ENCODE measurements at places on chromosomes 1 and 21.
A peak's percentile ranks its signal among the peaks of the same experiment; 100 is the strongest.

- DNase-seq = no peak
Observed at GRCh38 chr1:64479874-64480273, 9.9 kb downstream of the CACHD1 start.

DNA sequence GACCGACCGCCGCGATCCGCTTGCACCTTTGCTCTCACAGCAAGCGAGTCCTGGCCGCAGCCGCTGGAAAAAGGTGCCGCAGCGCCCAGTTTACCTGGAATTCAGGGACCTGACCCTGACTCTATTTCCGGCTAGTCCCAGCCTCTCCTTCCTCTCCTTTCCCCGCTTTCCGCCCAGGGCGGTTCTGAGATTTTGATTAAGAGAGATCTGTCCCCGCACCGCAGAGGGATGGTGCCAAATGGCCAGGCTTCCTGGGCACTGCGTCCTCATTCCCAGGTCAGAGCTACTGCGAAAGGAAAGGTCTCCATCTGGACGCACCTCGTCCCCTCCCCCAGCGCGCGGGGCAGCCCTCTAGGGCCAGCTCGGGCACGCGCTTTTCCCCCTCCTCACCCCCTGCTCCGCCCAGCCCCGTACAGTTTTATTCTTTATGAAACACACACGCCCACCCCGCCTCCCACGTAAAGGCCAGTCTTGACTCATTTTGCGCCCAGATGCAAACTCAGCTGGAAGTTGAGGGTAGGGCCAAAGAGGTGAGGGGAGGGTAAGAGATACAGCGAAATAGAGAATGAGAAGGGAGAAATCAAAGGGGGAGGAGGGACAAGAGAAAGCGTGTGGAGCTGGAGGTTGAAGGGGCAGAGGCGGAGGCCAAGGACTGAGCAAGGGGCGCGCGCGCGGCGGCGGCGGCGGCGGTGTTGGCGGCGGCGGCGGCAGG is 411.8 kb upstream of the ESRRG start:
- no peak for DNase-seq

DNA sequence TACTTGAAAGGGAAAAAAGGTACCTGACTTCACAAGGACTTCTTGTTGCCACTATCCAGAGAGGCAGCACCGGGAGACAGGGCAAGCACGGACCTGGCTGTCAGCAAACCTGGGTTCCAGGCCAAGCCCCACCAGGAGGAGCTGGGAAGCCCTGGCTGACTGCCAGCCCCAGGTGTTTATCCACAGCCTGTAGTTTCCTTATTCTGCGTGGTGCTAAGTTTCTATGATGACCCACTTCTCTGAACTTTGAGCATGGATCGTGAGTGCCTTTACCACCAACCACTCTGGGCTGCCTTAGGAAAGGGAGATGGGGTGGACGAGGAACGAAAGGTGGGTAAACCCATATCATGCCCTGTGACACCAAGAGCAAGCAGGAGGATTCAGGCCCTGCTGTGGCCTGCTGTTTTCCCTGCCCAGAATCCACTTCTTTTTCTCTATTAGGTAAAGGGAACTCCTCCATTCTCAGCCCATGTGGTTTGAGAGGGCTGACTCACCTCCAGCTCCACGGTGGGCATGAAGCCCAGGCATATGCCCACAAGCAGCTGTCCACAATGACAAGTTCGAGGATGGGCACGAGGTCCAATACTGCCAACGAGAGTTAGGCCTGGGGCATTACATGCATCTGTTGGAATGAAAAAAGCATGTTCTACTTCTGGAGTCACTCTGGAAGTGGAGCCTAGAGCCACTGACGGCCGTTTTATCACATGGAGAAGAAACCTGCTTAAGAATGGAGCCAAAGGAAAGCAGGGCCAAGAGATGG is 20.3 kb downstream of the TSPAN2 start:
- DNase-seq = no peak

DNA sequence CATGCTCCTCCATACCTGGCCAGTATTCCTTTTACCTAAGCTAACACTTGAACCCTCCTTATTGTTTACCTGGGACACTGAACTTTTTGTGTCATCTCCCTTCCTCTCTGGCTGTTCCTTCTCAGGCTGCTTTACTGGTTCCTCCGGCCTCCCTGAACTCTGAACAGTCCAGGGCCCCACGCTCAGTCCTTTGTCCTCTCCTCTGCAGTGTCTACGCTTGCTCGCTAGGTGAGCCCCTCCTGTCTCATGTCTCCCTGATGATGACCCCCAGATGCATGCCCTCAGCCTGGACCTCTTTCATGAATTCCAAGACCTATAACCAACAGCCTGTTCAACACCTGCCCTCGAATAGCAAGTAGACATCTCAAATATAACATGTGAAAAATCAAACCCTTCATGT is 108.4 kb upstream of the COA6 start:
- DNase-seq = no peak

DNA sequence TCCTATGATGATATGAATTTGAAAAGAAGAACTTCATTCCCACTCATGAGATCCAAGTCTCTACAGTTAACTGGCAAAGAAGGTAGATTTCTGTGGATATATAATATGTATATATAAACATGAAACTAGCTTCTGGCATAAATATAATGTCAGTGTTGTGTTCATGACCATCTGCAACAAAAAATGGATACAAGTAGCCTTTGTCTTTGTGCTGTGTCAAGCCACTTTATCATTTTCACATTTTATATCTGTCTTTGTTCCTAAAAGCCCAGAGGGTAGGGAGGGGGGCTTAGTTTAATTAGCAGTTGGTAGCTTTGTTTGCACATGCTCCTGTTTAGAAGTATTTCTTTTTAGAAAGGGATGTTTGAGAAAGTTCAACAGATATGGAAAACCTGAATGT is 56.2 kb upstream of the FASLG start:
- no peak for DNase-seq

- DNase-seq = no peak
Observed at GRCh38 chr1:240070188-240070587, 21.5 kb upstream of the FMN2 start.

DNA sequence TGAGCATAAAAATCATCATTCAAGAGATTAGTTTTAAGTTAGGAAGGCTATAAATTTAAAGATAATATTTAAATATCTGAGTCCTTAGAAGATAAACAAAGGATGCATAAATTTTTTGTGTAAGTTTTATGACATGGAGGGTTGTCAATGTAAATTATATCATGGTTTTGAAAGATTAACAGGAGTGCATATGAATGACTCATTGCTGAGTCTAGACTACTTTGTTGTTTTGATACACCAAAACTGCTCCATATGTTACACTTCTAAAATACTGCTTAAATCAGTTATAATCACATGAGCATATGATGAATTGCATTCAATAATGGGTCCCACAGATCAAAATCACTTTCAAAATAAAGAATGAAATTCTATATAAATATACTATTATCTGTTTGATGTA is 312.5 kb downstream of the KCNT2 start:
- peak; percentile 11 for DNase-seq

- no peak for DNase-seq
Observed at GRCh38 chr21:36482181-36482580, 2.3 kb upstream of the CLDN14 start.

GRCh38 chr1:26789931-26790330 is 2.2 kb downstream of the PIGV start:
- no peak for DNase-seq

GRCh38 chr1:237108297-237109040 is 66.5 kb downstream of the RYR2 start:
- DNase-seq = no peak

DNA sequence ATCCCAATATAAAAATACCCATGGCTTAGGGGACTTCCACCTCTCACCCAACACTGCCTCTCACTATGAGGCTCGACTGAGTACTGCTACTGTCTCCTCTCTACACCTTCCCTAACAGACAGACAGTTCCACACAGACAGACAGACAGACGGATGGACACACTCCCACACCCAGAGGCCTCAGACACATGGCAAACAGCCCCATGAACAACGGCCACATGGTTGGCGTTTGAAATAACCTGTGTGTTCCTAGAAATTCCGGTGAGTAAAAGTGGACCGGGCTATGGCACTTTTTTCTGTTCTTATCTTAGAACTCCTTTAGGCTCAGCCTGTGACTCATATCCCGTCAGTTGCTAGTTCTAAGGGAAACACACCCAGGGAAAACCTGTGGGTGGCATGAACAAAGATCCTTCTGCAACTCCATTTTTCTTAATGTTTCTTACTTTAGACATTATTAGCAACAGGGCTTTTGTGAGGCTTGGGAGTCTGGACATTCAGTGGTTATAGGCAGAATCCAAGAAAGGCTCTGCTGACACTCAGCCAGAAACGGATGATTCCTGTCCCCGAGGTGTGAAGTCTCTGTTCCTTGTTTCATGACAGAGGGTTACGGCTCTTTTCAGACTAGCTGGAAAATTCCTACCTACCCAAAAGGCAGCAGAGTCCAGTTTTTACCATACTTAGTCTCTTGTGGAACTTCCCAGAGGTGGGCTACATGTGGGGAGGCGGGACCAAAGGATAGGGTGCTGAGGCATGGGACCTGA is 90.5 kb upstream of the TLR5 start:
- DNase-seq = peak; percentile 72

- DNase-seq = no peak
Observed at GRCh38 chr21:41808094-41808493, 41.2 kb upstream of the RIPK4 start.

- no peak for DNase-seq
Observed at GRCh38 chr1:35524106-35524505, 33.1 kb downstream of the KIAA0319L start.

GRCh38 chr21:14526836-14527695 is 19.0 kb downstream of the SAMSN1 start:
- DNase-seq = no peak

DNA sequence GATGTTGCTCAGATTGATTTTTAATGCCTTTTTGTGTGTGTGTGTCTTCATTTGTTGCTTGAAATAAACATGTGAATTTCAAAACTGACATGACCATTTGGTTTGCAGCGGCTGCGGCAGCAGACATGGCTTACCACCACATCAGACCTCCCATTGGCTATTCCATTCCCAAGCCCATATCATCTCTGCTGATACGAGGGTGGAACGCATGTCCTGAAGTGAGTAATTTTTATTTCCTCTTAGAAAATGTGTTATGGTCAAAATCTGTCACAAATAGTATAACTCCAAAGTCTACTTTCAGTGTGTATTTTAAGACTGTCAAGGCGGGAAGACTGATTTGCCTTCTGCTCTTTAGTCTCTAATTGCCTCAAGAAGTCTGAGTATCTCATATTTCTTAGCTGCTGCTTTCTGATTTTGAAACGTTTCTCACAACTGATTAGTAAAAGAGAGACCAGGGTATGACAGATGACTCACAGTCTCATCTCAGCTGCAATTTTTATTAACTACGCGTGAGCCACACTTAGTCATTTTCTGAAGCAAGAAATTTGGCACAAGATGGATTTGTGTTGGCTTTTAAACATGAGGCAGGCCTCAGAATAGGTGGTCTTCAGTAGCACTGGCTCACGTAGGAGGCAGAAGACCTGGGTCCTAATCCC is 49.0 kb downstream of the LRRC53 start:
- DNase-seq = peak; percentile 49

DNA sequence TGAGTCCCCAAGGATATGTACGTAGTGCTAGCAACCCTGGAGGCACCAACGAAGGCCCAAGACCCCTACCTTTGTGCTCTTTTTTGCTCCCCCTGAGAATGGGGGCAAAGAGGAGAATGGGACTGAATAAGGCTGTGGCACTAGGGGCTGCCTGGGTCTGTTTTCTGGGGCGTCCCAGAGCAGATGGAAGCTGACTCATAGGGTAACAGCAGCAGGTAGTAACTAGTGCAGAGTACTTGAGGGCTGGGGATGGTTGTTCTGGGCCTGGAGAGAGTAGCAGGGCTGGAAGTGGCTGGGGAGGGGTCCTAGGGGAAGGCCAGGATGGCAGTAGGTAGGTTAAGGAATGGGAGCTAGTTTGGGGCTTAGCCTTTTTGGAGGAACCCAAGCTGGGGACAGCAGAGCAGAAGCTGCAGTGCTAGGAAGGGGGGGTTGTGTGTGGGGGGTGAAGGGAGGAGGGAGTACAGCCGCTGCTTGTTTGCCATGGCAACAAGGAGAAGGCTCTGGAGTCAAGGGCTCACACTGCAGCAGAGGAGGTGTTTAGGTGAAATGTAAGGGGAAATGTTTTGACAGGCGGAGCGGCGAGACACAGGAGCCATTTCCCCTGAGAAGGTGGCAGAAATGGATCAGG is 1.8 kb downstream of the NCDN start:
- no peak for DNase-seq

- DNase-seq = peak; percentile 81
Observed at GRCh38 chr1:202599669-202600431, 110.4 kb downstream of the SYT2 start.

- no peak for DNase-seq
Observed at GRCh38 chr1:205004351-205004750, 38.7 kb upstream of the CNTN2 start.

DNA sequence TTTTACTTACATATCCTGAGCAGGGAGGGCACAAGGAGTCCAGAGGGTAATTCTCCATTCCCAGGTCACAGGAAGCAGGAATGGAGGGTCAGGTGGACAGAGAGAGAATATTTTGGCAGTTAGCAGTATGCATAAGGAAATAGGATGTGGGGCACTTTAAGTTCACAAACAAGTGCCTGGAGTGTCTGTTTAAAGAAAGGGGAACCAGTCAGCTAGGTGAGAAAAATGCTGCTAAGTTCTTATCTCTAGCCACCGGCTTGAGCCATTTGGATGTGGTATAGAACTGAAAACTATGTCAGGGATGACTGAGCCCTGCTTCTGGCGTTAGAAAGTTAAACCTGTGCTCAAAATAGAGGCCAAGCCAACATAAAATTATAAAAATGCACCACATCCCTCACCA is 739.7 kb upstream of the NCAM2 start:
- no peak for DNase-seq

DNA sequence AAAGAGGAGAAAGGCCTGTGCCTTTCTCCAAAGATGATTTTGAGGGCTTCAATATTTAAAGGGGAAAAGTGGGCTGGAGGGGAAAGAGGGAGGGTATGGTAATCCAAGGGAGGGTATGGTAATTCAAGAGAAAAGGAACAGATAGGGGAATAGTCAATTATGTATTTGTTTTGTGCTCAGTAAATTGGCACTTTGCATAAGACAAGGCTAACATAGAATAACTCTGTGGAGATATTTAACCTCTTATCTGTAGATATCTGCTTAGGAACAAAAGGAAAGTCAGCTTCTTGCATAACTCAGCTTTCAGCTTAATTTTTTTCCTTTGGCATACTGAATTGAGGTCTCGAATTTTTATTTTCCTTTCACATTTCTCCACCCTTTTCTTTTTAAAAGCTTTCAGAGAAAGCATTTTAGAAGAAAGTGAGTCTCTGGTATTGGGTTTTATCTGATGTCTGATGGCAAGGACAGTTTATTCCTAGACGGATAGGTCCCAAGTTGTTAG is 119.9 kb upstream of the F3 start:
- no peak for DNase-seq
